C1 segment of cervical spinal cord (tissue), 14 donors: ENCODE measurements at places on chromosomes 16 and 17.
A peak's percentile ranks its signal among the peaks of the same experiment; 100 is the strongest.

DNA sequence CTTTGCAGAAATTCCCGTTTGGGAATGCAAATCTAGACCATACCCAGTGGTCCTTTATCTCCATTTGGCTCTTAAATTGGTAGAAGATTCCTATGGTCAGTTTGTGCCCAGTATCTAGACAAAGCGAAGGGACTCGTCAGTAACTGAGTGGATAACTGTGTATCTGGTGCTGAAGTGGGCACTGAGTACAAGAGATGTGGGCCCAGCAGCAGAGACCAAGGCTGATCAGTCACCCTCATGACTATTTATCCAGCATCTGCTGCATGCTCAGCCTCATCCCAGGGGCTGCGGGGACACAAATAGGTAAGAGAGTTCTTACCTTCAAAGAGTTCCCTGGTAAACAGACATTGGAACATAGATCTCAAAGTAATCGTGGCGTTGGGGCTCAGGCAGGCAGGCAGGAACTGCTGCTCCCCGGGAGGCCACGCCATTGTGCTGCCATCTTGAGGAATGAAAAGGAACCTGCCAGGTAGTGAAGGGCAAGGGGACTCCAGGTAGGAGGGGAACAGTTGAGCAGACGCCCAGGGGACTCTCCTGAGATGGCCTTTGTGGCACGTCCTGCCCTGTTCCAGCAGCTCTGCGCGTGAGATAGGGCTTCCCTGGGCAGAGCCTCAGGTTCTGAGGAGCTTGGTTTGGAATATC lies 10.3 kb downstream of the NT5M start:
- peak; percentile 2 for DNase-seq

DNA sequence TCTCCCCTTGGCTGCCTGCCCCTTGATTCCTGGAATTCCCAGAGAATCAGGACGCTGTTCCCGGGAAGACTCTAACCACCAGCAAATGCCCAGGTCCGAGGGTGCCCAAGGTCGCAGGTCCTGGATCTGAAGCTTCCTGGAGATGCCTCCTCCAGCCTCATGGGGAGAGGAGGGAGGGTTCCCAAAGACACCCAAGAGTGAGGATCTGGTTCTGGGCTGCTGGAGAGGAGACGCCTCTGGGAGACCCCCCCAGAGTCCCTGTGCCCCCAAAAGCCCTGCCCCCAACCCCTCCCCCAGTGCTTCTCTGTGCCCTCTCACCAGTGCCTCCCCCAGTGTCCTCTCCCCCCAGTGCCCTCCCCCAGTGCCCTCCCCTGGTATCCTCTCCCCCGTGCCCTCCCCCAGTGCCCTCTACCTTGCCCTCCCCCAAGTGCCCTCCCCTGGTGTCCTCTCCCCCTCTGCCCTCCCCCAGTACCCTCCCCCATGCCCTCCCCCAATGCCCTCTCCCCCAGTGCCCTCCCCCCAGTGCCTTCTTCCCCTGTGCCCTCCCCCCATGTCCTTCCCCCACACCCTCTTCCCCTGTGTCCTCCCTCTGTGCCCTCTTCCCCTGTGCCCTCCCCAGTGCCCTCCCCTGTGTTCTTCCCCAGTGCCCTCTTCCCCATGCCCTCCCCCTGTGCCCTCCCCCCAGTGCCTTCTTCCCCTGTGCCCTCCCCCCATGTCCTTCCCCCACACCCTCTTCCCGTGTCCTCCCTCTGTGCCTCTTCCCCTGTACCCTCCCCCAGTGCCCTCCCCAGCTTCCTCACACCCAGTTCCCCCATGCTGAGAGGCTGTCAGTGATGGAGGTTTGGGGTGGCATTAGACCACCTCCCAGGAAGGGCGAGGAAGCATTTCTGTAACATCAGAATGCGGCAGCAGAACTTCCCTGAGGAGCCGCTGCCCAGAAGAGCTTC lies 6.3 kb upstream of the SECTM1 start:
- no peak for DNase-seq

DNA sequence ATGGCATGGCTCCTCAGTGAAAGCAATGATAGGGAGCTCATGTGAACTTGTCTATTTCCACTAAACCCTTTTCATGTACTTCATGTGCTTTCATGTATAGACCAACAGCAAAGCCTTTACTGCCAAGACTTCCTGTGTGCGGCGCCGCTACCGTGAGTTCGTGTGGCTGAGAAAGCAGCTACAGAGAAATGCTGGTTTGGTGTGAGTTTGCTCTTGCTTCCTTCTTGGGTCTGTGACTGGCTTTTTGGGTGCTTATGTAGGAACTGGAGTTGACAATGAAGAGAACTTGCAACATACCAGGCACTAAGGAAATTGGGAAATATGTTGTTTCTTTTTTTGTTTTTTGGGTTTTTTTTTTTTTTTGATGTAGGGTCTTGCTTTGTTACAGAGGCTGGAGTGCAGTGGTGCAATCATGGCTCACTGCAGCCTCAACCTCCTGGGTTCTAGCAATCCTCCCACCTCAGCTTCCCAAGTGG lies 5.7 kb downstream of the SNX11 start:
- DNase-seq, result no peak

- DNase-seq, result no peak
Measured at GRCh38 chr16:89444151-89444723, 46.1 kb downstream of the ANKRD11 start.

DNA sequence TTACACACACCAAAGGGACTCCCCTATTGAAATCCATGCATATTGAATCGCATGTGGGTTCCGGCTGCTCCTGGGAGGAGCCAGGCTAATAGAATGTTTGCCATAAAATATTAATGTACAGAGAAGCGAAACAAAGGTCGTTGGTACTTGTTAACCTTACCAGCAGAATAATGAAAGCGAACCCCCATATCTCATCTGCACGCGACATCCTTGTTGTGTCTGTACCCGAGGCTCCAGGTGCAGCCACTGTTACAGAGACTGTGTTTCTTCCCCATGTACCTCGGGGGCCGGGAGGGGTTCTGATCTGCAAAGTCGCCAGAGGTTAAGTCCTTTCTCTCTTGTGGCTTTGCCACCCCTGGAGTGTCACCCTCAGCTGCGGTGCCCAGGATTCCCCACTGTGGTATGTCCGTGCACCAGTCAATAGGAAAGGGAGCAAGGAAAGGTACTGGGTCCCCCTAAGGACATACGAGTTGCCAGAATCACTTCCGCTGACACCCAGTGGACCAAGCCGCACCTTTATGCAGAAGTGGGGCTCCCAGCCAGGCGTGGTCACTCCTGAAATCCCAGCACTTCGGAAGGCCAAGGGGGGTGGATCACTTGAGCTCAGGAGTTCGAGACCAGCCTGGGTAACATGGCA lies 2.2 kb downstream of the GAA start:
- DNase-seq, result no peak

GRCh38 chr17:60610473-60610872 lies 10.5 kb downstream of the PPM1D start:
- DNase-seq, result peak; percentile 75

DNA sequence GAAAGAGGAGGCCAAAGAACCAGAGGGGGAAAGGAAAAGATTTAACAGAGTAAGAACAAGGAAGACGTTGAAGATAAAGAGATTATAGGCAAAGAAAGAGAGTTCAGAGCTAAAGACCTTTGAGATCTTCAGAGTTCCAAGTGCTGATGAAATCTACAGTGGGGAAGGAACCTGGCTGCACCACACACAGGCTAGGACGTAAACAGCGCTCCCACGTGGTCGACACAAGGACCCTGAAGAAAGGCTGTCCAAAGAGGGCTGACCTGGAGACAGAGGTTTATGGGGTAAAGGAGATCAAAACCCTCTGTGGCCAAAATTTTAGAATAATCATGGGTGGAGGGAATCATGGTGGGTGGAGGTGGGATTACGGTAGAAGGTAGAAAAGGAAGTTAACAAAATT lies 121.6 kb downstream of the PMP22 start:
- DNase-seq, result no peak

GRCh38 chr17:78442648-78443218 lies 64.3 kb downstream of the PGS1 start:
- no peak for DNase-seq

DNA sequence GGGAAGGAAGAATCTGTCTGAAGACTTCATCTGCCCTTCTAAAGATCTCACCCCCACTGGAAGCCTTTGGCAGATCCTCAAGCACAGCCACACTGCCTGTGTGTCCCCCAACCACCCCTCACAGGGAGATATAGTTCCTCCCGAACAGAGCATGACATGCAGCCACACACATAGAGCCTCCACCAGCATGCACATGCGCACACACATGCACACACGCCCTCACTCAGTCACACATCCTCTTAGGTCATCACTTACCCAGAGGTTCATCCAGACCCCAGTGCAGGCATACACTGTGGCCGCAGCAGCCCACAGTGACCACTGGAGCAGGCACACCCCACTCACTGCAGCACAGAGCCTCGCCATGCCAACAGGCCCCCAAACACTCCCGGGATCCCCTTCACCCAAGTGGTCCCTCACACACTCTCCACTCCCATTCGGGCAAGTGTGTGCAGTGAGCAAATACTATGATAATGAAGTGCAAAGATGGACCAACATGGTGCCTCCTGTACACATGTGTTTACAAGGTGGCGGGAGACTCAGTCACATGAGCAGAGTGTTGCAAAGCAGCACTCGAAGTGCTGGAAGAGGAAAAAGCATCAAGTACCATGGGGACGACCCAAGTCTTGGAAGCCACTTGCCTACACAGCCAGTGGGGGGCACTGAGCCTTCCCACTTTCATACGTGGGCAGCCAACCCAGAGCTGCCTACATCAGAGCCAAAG lies 17.0 kb upstream of the SP6 start:
- DNase-seq, result no peak

DNA sequence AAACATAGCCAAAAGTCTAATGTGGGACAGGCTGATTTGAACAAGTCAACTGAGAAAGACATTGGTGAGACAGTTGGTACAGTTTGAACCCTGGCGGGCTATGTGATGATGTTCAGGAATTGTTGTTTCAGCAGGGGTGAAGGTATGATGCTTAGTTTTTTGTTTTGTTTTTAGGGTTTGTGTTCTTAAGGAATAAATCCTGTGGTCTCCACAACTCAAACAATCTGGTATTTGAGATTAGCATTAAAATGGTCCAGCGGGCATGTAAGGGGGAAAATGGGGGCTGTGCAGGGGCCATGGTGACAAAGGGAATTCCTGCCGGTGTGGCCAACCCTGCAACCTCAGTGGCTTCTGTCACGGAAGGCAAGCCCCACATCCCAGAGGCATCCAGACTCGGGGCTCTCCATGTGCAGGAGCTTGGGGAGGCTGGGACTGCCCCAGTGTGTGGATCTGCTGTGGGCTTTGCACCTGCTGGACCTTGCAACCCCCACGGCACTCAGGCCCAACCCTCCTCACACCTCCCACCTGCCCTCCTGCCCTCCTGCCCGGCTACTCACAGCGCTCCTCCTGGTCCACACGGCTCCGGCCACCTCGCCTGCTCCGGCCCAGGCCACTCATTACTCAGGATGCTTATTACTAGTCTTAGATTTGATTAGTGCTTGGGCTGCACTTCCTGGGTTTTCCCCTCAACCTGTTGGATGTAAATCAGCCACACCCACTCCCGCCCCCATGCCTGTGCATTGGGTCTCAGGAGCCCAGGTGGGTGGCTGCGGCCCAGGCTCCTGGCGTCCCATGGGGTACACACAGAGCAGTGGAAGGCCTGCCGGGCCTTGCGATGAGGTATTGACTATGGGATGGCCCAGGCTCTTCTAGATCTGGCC lies at the start of gene TNFRSF13B:
Gene TNFRSF13B (minus strand): TSS at position 661 of the 881 bp plus-strand sequence. CDS start 43 bp downstream, at position 618.
- no peak for DNase-seq

DNA sequence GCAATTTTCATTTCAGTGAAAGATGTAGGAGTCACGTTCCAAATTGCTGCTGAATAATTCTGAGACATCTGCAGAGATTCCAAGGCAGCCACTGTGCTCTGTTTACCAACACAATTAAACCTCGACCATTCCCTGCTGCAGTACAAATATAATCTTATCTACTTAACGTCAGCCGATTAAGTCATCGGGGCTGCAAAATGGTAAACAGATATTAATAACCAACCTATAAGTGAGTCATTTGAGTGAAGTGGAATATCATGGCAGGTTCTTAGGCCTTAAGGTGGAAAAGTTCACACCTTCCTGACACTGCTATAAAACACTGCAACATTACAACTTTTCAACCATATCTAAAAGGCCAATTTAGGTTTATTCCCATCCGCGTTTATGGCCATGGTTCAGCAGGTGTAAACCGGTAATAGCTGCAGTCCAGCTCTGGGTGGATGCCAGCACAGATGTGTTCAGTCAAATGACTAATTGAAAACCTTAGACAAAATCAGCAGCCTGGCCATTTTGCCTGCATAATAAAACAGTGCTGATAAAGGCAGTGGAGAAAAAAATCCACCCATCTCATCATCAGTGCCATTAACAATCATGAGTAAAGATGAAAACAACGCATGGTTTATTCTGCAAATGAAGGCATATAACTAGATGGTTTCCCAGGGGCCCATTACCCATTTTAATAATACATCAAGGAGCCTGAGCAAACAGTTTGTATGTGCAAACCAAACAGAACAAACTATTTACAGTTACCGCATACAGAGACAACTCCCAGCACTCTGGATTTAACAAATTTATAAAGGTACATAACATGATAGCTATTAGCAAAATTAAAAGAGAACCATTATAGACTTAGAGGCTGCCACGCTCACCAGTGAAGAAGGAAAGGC lies 202.9 kb upstream of the IRX3 start:
- no peak for DNase-seq

DNA sequence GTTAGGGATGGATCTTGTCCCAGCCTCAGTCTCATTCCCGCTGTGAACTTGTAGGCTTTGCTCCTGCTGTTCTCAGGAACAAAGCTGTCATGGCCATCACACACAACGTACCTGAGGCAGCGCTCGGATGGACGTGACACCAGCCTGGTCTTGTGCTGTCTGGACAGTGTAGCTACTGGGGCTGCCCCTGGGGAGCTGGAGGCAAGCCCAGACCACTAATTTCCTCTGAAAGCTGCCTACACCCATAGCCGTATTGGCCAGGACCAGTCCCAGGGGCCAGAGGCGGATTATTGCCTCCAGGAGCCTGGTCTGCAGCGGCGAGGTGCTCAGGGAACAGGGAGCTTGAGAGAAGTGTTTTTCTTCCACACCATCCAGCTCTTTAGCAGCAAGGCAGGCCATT lies 11.7 kb downstream of the ZNHIT3 start:
- DNase-seq, result no peak

DNA sequence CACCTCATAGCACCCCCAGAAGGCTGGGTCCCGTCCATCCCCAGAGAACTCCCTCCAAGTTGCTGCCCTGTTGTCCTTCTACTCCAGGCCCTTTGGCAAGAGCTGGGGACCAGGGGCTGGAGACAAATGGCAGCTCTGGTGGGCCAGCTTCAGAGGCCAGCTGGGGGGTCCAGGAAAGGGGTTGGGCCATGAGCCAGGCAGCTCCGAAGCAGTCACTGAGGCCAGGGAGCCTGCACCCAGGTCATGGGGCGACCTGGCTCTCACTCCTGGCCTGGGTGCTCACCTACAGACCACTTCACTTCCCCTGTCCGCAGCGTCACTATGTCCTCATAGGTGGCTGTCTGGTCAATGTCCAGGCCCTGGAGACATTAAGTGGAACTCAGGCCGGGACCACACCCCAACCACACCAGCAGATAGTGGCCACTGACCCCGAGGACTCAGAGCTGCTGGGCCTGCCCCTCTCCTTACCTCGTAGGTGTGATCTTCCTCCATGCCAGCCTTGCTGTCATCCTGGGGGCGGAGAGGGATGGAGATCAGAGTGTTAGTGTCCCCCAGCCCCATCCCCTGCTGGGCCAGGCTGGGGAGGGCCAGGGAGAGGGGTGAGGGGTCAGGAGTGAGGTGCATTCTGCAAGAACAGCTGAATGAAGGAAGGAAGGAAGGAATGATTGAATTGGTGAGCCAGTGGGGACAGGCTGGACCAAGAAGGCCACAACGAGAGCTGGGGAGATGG lies 3.0 kb downstream of the CD79B start:
- DNase-seq, result no peak

- DNase-seq, result no peak
Measured at GRCh38 chr17:12726131-12726530, 60.4 kb downstream of the MYOCD start.

GRCh38 chr17:37490638-37491614 lies 1.2 kb downstream of the DUSP14 start:
- peak; percentile 29 for DNase-seq
